ENCODE measurements at places on chromosomes 6 and 20.

DNA sequence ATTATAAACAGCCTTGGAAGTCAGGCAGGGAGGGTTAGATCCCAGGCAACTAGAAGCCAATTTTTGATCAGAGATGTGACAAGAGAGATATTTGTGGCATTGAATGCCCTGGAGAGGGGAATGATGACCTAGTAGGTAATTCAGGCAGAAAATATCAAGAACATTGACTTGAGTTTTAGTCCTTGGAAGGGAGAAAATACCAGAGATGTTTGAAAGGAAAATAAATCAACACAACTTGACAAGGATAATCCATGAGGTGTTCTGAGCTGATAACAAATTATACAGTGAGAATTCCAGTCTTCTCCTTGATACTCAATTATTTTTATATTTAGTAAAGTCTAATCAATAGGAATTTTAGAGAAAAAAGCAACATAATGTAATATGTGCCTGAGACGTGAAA is 10.6 kb upstream of the MARCKS start:
- DNase-seq = no peak

DNA sequence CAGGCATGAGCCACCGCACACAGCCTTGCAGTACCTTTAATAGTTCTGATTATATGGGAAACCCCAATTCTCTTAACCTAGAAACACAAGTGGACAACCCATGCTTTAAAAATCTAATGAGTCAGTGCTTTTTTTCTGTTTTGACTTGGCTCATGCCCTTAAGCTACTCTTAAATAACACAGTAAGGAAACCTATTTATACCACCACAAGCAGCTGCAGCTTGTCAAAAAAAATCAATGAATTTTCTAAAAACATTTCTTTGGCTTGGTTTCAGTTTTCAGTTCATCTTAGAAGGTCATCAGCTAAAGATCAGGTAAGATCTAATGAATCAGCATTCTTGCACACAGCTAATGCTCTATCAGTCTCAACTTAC is 124.1 kb upstream of the DST start:
- no peak for DNase-seq

GRCh38 chr20:41074441-41074840 is 45.8 kb downstream of the TOP1 start:
- no peak for DNase-seq

GRCh38 chr6:23498013-23498412 is 628.0 kb upstream of the NRSN1 start:
- DNase-seq = no peak

DNA sequence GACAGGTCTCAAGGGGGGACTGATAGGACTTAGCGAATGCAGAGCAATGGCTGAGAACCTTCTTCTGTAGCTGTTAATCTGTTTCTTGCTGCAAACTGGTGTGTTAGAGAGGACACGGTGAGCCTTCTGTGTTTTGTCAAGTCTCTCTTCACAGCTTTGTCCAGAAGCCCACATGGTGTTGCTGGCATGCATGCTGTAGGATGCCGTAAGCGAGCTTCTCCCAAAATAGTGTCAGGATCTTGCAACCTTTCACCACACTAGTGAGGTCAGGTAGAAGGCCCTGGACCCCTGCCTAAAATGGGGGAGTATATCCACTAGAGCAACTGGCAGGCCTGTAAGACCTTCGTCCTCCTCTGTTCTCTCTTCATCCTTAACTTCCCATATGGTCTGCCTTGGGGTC is 51.9 kb upstream of the GLP1R start:
- DNase-seq = no peak

DNA sequence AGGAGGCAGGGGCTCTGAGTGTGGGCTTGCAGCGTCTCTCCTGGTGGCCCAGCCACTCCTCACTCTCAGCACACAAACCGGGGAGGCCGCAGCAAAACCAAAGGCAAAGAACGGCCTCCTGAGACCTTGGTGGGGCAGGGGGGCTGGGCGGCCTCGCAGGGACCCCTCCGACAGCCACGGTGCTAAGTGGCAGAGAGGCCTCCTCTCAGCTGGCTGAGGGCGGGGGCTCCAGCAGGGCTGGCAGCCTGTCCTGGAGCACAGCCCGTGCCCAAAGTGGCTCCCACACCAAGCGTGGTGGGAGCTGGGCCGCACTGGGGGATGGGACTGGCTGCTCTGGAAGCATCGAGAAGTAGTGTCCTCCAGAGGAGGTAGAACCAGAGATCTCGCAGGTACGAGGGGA is 334.4 kb downstream of the QKI start:
- no peak for DNase-seq

DNA sequence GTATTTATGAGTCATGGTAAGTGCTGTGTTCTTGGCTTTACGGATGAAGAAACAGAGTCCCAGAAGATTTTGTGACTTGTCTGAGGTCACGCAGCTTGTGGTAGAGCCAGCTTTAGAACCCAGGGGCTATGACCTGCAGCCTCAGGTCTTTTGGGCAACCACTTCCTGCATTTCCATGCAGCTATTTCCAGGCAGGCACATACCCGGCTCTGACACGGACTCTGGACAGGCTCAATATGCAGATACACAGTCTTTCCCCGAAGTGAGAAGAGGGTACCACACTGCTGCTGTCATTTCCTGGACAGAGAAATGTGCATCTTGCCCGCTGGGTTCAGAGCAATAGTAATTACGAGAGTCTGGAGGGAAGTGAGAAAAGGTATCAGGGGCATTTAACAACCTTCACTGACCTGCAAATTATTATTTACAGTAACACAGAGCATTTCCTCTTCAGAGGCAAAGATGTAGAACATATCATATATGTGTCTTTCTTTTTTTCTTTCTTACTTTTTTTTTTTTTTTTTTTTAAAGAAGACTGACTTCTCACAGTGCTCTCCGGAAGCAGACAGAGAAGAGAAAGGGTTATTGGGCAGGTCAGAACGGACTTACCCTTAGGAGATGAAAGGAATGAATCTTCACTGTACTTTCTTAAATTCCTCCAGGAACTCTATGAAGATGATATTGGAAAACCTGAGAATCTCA is 185.1 kb downstream of the CLIC5 start:
- no peak for DNase-seq

- DNase-seq = no peak
Measured at GRCh38 chr6:4645713-4646360, 130.4 kb upstream of the CDYL start.

GRCh38 chr6:147205690-147206600 is 1.7 kb downstream of the STXBP5 start:
- DNase-seq = peak; percentile 65

GRCh38 chr20:13029687-13030375 is 21.1 kb downstream of the SPTLC3 start:
- no peak for DNase-seq

- peak; percentile 14 for DNase-seq
Measured at GRCh38 chr6:145733810-145734209, 1.5 kb downstream of the EPM2A start.

DNA sequence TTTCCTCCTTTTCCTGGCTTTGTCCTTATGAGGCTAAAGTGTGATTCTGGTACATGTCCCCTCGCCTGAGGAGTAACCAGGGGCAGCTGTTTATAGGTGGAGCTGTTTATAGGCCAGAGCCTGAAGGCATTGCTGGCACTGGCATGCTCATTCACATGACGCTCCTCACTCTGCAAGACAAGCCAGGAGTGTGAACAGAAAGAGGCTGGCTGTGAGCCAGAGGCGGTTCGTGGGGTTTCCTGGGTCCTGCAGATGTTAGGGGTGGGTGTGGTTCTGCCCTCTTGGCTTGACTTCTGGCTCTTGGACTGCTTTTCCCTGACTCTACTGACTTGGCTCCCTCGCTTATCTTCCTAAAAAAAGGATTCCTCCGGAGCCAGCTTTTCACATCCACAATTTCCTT is 12.8 kb upstream of the MDFI start:
- no peak for DNase-seq

GRCh38 chr6:79028641-79029314 is 49.3 kb downstream of the PHIP start:
- no peak for DNase-seq

GRCh38 chr20:21183722-21184121 is 57.8 kb downstream of the KIZ start:
- no peak for DNase-seq

DNA sequence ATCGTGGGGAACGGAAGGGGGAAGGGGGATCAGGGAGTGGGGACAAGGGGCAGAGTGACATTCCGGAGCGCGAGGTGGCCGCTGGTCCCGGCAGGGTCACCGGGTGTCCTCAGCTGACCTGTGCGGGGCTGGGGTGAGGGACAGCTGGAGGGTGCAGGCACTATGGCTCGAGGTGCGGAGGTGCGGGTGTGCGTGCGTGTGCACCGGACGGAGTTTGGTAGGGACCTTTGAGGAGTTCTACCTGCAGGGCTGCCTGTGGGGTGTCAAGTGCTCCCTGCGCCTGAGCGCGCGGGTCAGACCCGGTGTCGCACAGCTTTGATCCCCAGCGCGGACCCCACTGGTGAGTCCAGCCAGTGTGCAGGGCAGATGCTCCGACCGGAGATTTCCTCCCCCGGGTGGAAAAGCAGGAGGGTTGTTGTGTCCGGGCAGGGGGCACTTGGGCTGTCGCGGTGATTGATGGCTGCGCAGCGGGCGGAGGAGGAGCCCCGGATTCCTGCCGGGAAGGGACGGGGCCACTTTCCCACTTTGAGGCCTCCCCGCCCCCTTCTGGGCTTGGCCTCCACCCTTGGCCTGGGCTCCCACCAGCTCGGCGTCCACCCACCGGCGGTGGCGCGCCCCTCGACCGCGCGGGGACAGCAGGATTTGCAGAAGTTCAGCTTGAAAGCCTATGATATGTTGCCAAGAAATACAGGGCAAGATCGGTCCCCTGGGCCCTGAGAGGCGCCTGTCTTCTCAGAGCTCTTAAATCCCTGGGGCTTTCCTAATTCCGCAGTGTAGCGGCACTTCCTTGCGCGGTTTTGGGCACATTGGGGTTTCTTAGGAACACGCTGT is 658 bp downstream of the RIN2 start:
- peak; percentile 51 for DNase-seq

- no peak for DNase-seq
Measured at GRCh38 chr20:2285613-2286012, 10.2 kb upstream of the TGM3 start.

DNA sequence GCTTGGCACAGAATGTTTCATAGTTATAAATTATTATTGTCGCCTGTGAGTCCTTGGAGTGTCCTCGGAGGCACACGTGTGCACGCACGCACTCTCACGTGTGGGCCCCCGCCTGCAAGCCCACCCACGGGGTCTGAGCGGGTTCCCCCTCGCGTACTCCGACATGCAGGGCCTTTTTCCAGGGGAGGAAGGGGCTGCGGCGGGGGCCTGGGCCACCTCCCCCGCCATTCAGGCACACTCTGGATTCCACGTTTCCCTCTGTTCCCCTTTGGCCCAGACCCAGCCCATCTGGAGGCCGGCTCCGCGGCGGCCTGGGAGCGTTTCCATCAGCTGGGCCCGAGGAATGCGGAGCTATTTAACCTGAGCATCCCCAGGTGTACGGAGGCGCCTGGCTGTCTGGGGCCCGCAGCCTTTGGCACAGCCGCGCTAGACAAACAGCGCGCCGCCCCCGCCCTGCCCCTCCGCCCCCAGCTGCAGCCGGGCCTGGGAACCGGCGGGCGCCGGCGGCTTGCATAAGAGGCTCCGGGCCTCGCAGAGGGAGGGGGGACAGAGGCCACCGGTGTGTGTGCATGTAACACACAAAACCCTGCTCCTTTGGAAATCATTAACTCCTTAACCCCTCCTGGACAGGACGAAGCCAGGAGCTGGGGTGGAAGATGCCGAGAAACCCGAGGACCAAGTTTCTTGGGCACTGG is 3.3 kb downstream of the ID1 start:
- DNase-seq = peak; percentile 43

DNA sequence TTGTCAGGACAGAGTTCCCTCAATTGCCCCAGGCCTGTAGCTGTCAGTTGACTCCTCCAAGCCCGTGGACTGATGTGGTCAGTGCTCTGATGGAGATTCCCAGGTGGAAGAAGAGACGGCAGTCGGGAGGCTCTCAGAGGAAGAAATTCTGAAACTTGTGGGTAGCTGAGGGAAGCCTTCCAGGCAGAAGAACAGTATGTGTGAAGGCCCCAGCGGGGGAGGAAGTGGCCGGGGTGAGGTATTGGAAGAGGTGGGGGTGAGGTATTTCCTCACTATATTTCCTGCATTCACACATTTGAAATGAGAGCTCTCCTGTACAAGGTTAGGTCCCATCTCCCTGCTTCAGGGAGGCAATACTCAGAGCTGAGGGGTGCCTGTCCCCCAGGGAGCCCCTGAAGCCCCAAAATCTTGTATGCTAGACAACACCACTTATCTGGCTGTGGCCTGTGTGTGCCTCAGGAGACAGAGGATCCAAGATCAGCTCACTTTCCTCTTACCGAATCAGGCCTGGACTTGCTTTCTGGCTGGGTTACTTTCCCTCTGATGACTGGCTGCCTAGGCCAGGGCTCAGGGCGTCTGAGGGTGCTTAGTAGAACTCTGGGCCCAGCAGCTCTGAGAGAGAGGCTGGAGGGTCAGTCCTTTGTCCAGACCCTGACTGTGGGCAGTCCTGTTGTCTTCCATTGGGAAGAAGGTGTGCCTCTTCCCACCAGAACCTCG is 49.3 kb upstream of the MYL9 start:
- DNase-seq = no peak

DNA sequence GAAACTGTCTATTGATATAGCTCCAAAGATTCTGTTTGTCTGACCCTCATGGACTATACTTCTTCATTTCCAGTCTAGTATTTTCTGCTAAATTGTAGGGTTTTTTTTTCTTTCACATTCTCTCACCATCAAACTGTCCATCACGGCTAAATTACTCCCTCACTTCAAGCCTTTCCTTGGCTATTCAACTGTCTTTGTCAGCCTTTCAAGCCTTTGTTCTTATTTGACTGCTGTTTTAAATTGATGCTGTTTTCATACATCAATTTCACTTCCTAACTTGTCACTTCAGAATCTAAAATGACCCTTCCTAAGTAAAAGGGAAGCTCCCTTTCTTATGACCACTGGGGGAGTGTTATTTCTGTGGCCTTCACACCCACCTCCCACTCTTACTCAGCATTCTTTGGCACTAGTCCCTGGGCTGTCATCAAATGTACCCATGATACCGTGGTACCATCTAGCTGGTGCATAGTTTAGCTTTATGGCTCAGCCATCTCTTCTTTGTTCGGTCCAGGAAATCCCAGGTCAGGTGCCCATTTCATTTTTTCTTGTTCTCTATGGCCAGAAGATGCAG is 8.6 kb downstream of the GJA1 start:
- no peak for DNase-seq
